Stimulated activated CD8-positive, alpha-beta memory T cell treated with anti-CD3 and anti-CD28 coated beads, Interleukin-12 subunit alpha, Interleukin-12 subunit beta, amount 100 ng/mL, for 1 hour (primary cell): ENCODE measurements at places on chromosomes 13 and 19.

DNA sequence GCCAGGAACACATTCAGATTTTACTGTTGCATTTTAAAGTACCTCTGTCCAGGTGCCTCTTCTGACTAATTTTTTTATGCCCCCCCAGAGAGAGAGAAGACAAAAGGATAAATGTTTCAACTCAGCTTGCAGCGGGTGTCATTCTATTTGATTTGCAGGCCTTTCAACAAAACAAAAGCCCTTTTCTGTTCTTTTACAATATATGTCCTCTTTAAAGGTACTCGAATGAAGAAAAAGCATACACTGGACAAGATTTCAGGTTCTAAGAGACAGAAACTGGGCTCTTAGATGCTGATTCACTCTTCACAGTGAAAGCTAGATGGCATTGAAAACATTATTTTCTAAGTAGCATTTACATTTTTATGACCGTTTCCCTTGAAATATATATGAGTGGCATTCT, 2.9 kb upstream of the FRY start:
- DNase-seq = no peak

DNA sequence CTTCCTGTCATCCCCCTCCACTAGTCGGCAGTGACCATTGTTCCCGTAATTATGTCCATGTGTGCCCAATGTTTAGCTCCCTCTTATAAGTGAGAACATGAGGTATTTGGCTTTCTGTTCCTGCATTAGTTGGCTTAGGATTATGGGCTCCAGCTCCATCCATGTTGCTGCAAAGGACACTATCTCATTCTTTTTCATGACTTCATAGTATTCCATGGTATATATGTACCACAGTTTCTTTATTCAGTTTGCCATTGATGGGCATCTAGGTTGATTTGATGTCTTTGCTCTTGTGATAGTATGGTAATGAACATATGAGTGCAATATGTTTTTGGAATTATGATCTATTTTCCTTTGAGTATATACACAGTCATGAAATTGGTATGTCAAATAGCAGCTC, 522.1 kb downstream of the DCT start:
- DNase-seq = no peak

- DNase-seq = no peak
Observed at GRCh38 chr13:112839356-112840105, 129.5 kb upstream of the MCF2L start.

- DNase-seq = no peak
Observed at GRCh38 chr19:37929355-37929923, 22.4 kb downstream of the SIPA1L3 start.

- DNase-seq = no peak
Observed at GRCh38 chr19:4347521-4347920, 4.2 kb downstream of the MPND start.

GRCh38 chr13:79898202-79898826, 417.4 kb downstream of the NDFIP2 start:
- no peak for DNase-seq

DNA sequence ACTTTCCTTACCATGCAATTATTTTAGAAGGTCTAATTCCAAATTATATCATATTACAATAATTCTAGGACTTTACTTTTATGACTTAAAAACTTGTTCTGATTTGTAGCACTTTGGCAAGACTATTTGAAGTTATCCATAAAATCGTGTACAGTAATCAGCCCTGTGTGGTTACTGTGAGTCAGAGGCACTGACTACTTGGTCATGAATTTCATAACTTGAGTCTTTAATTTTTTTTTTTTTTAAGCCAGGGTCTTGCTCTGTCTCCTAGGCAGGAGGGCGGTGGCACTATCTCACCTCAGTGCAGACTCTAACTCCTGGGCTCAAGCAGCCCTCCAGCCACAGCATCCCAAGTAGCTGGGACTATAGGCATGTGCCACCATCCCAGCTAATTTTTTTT, 1319.2 kb upstream of the SLC10A2 start:
- DNase-seq = no peak

DNA sequence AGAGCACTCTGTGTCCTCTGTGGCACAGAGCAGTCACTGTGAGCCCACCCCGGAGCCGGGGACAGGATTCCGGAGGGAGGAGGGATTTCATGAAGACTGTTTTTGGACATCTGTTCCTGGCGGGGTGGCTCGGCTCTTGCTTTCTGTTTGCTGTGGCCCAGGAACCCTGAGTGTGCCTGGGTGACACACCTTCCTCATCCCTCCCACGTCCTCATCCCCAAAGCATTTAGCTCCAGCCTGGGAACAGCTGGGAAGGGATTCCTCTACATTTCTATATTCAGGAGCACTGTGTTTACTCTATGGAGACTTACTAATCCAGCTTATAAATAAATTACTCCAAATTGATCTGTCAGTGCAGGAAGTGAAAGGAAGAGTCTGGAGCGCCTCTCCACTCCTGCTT, 97.8 kb upstream of the UBL3 start:
- DNase-seq = no peak

DNA sequence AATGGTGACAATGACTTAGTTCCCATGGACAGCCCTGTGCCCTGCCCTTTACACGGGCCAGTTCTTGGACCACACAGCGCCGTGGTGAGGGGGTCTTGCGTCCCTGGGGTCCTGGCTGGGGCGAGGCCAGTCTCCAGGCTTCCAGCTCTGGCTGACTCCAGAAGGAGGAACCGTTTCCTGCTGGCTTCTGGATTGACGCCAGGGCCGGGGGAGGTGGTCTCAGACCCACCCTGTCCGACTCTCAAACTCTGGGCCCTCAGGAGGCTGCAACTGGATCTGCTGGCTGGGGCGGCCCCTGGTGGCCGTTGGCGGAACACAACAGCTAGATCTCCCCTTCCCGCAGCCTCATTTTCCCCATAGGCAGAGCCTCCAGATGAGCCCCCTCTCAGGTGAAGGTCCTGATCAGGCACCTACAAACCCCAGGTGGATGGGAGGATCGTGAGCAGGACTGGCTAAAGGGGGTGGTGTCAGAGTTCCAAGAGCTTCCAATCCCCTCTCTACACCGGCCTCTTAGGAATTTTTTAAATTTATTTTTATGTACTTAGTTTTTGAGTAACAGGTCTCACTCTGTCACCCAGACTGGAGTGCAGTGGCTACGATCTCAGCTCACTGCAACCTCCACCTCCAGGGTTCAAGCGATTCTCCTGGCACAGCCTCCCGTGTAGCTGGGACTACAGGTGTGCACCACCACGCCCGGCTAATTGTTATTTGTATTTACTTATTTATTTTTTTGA, 8.0 kb downstream of the CCDC194 start:
- peak; percentile 44 for DNase-seq

DNA sequence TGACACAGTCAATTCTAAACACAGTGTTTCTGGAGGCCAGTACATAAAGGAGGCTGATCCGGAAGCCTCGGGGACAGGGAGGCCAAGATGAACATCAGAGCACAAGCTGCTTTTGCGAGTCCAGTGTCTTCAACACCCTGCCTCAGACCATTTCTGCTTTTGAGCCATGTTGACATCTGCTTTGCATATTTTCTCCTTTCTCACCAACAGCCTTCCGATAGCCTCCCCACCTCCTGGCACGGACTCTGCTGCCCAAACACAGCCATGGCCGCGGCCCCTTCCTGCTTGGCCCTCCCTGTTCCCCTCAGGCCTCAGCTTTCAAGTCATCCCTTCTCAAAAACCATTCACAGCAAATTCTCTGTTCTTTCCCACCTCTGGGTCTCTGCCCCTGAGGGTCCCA, 3.6 kb downstream of the LRRC25 start:
- DNase-seq = no peak

GRCh38 chr13:107866032-107866940, 349.1 kb downstream of the LIG4 start:
- DNase-seq = no peak

DNA sequence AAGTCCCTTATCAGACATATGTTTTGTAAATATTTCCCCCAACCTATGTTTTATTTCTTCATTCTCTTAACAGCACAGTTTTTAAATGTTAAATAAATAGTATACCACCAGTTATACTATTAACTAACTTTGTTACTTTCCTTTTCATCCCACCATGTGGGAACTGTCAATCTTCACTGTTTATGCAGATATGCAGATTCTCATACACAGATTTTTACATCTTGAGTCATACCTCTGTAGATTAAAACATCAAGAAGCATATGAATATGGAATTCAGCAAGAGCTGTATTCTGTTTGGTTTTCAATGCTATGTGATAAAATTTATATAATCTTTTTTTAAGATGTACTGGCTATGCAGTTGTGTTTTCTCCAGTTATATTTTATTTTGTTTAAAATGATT, 566.3 kb downstream of the LIG4 start:
- DNase-seq = no peak

GRCh38 chr19:54434112-54434872, 14.7 kb upstream of the LENG8 start:
- DNase-seq = no peak

GRCh38 chr13:94413598-94413944, 65.9 kb downstream of the DCT start:
- no peak for DNase-seq

DNA sequence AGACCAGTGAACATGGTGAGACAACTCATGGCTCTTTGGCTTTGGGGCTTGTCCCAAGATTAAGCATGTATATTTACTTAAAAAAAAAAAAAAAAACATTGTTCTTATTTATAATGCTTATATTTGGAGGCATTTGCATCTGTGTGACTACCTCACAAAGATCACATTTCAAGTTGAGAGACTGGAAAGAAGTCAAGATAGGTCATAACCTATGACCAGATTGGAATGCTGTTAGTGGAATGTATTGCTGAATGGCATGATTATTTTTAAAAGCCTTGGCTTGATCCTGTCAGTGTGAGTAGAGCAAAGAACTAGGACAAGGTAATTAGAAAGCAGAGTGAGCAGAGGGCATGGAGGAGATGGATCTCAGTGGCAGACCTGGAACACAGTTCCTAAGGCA, 214.6 kb downstream of the OXGR1 start:
- no peak for DNase-seq

DNA sequence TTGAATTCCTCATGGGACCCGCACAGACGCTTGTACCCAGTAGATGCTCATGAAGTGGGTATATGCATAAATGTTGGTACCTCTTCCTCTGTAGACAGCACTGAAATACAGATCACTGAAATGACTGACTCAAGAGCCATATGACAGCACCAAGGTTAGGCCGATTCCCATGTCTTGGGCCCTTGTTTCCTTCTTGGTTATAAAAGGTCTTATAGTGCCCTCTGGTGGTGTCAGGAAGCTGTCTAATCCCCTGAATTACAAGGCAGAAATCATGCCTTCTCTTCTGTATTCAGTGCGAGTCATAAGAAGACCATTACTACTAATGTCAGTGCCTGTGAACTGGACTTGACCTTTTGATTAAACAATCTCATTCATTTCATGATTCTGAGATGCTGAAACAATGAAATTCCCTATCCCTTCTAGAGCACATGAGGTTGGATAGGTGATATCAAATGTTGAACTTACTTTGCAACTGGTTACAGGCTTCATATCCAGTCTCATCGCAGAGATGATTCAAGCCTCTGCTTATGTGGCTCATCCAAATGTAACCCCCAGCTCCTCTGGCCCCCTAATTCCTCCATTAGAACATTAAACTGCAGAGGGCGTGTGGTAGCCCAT, 59.7 kb downstream of the SPATA13 start:
- DNase-seq = peak; percentile 35

GRCh38 chr19:46571495-46571894, 29.6 kb upstream of the CALM3 start:
- no peak for DNase-seq

- no peak for DNase-seq
Observed at GRCh38 chr19:5968431-5969373, 9.2 kb downstream of the RANBP3 start.

GRCh38 chr19:41311613-41312012, 1.6 kb downstream of the CCDC97 start:
- no peak for DNase-seq

GRCh38 chr13:25756912-25757311, 294.9 kb downstream of the SHISA2 start:
- DNase-seq = no peak

GRCh38 chr13:97185291-97185690, 36.8 kb upstream of the MBNL2 start:
- DNase-seq = no peak

GRCh38 chr13:79581870-79582315, 100.9 kb downstream of the NDFIP2 start:
- no peak for DNase-seq

- DNase-seq = no peak
Observed at GRCh38 chr13:106302011-106302410, 233.5 kb downstream of the EFNB2 start.

- no peak for DNase-seq
Observed at GRCh38 chr19:45245826-45246225, 619 bp upstream of the EXOC3L2 start.

GRCh38 chr13:44142941-44143665, 230.5 kb upstream of the SERP2 start:
- no peak for DNase-seq

DNA sequence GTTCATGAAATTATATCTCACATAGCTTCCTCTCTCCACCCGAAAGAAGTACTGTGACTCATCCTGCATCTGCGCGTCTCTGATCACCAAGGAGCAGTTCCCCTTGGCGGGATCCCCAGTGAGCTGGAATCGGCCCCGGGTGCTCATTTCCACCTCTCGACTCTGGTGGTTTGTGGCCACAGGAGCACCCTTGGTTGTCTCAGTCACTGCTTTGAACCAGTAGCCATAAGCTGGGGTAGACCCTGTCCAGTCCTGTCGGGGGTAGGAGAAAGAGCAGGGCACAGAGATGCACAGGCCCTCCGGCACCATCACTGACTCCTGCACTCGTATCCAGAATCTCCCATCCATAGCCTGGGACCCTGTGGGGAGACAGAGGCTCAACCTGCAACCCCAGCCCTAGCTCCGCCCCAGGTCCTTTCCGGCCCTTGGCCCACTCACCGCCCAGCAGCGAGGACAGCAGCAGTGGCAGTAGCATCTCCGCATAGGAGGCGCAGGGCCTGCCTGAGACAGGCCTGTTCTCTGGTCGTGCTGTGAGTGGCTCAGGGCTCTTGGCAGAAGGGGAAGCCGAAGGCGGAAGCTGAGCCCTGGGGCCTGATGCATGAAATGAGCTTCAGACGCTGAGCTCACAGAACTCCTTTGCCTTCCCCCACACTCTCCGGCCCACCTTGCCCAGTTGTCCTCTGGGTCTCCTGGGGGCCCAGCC, at the start of gene SIGLEC10:
TSS of gene SIGLEC10 (minus strand) at position 536 of the 703 bp plus-strand sequence. CDS start at position 475, 61 bp downstream.
- DNase-seq = no peak
